Hematopoietic multipotent progenitor cell treated with erythropoietin and hydrocortisone succinate and interleukin-3 and kit ligand, for 8 days (in vitro differentiated cells): ENCODE measurements at places on chromosomes 7 and 10.

DNA sequence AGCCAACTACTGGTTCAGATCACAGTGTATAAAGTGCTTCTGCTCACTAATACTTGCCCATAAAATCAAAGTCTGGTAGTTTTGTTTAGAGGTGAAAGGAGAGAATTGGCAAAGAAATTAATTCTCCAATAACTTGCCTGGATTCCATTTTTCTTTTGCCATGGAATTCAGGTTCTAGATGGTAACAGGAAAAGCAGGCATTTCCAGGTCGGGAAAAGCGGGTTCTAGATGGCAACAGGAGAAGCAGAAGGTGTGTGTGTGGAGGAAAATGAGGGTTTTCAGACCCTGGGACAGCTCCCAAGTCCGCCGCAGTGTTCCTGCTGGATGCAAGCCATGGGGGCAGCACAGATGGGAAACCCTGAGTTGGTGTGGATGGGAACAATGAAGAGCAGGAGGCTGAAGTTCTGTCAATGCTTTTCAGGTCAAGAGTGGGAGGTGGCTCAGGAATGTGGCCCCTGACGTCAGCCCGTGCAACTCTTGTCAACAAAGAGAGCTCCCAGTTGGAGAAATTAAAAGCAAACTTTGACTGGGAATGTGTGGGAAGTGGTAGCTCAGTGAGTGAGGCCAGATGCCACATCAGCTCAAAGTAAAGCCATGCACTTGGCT is 696.7 kb downstream of the LRMDA start:
- DNase-seq, result no peak

- DNase-seq, result no peak
Measured at GRCh38 chr7:111370002-111370401, 192.3 kb downstream of the IMMP2L start.

- peak; percentile 68 for DNase-seq
Measured at GRCh38 chr7:77651575-77652162, 44.6 kb upstream of the RSBN1L start.

- DNase-seq, result no peak
Measured at GRCh38 chr10:79555354-79556309, 4.6 kb downstream of the SFTPA2 start.

- no peak for DNase-seq
Measured at GRCh38 chr10:49185213-49185612, 3.0 kb downstream of the TMEM273 start.
